ENCODE measurements at places on chromosomes 16 and 17.

DNA sequence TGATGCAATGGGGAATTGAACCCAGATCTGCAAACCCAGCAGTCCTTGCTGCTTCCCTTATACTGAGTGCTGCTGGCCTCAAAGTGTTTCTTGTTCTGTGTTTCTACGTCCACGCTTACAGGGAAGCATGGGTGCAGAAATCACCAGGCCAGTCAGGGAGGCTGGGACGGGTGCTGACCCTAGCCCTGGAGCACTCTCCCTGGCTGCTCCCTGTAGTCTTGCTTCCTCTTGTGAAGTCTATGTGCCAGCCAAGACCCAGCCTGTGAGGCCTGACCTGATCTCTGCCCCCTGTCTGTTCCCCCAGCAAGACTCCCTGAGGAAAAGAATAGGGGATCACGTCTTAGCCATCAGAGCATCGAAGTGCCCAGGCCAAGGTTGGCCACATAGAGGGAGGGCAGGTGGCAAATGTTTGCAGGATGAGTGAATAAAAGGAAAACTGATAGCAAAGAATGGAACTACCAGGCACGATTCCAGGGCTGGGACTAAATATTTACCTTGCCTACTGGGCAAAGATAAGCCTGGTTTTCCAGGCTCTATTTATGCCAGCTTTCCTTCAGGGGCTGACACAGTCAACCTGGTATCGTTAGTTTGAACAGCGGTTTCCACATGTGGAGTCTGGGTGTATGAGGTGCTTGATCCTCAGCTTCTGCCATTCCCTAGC lies 41.2 kb upstream of the RHOT1 start:
- DNase-seq = no peak

GRCh38 chr17:77235370-77235941 lies 94.7 kb downstream of the SEC14L1 start:
- no peak for DNase-seq

DNA sequence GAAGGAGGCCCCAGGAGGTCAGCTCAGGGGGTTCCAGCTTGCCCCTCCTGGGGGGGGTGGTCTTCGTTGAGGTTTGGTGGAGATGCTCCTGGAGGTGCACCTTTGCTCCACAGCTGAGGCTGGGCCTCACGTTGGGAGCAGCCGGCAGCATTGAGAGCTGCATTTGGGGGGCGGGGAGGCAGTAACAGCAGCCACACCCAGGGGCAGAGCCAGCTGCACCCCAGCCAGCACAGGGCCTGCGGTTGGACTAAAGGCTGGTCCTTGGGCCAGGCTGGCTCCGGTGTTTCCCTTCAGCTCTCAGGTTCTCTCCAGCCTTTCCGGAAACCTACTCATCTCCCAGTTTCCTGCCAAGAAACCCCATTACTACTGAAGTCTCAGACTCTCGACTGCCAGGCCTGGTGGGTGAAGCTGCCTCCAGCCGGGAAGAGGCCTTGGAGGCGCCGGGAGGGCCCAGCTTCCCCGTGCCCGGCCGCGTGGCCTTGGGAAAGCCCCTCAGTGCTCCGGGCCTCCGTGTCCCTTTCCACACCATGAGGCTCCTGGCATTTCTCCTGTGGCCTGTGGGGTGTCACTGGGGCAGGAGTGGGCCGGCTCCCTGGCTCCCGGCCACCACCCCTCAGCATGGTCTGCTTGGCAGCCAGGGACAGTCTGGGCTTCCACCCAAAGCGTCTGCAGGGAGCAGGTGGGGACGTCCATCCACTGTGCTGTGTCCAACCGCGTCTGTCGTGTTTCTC lies 14.0 kb upstream of the BAIAP2 start:
- no peak for DNase-seq

DNA sequence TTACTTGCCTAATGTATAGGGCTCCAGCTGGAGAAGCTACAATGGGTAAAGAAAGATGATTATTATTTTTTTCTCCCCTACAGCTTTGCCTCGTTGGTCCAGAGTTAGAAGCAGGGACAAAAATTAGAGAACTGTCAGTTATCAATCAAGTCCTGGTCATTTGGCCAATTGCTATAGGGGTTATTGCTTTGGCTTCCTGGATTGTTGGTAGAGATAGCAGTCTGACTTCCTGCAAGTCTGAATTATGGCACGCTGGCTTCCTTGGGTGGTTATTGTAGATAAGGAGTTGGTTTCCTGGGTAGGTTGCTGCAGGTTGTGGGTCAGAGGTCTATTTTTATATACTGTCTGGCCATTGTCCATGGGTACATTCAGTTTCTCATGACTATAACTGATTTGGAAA lies 84.7 kb upstream of the ELAC2 start:
- no peak for DNase-seq

DNA sequence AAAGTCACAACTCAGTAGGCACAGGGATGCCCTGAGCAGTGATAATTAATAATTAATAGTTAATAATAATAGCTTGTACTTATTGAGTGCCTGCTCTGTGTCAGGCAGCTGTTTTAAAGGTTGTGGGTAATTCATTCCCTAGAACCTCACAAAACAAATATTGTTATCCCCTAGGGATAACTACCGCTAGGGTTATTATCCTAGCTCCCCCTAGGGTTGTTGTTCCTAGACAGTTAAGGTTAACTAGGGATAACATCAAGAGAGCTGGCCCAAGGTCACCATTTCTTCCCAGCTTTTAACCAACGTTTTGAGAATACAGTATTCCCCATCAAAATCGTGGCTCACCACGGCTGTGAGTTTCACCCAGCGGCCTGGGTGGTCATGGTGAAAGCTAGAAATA lies 180.1 kb downstream of the PRKCB start:
- no peak for DNase-seq

GRCh38 chr16:27959914-27960313 lies 103.6 kb downstream of the GSG1L start:
- no peak for DNase-seq

DNA sequence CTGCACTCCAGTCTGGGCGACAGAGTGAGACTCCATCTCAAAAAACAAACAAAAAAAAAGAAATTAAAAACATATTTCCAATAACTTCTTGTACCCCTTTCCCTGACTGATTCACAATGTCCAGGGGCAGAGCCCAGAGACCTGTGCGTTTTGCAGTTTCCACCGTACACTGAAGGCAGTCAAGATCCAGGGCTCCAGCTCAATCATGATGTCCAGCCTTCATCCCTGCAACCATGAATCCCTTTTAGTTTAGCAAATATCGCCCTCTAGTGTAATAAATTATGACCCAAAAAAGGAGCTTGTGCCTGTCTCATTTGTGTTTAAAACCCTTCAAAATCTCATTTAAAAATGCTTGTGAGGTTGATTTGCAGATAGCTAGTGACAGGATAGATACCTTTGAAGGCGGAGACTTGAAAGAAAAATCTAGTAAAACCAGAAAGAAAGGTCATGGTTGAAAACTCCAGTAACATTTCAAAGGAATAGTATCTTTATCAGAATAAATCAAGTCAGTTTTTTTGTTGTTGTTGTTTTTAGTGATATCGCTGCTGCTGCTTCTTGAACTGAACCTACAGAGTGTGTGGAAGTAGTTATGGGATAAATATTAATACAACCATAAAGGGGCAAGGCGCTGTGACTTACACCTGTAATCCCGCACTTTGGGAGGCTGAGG lies 3.7 kb upstream of the ERN1 start:
- DNase-seq = no peak

GRCh38 chr17:60510031-60510430 lies 16.0 kb downstream of the APPBP2 start:
- DNase-seq = no peak

All from effector memory CD8-positive, alpha-beta T cell (primary cell).